SK-N-SH (cell line): ENCODE measurements at places on chromosomes 11 and 22. TPM values are rescaled to one million over a fixed set of nuclear protein-coding genes. Genes with fewer than 3 reads are reported as not detected.

DNA sequence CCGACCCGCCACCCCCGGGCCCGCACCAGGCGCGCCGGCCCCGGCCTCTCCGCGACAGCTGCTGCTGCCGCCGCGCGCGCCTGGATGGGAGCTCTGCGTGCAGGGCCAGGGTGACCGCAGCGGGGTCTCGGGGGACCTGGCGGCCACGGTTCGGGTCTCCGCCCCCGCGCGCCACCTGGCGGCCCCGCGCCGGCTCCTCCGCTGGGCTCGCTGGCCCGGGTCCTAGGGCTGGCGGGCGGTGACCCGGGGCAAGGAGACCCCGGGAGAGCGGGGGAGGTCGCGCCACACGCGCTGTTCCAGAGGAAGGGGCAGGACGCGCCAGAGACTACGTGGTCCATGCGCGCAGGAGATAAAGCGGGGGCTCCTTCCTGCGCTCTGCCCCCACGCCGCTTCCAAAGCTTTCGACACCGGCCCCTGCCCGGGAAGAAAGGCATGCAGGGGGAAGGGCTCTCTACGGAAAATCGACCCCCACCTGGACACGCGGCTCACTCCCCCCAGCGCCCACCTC, 562 bp downstream of the SHANK2 start:
- peak; percentile 92 for DNase-seq

GRCh38 chr11:33402066-33402465, 144.9 kb downstream of the HIPK3 start:
- DNase-seq, result no peak

DNA sequence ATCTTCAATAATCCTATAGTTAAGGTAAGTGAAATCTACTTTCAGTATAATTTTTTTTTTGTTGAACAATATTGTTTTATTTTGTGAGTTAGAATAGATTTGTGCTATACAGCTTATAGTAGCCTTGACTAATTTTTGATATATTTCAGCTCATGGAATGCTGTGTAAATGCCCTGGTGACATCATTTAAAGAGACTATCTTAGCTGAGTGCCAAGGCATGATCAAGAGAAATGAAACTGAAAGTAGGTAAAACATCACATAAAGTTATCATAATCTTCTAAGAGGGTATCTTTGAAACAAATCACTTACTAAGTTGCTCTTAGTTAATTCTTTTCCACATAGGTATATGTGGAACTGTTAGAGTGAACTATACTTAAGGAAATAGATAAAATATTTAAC, 51.4 kb upstream of the ACAT1 start:
- DNase-seq, result no peak

GRCh38 chr22:19766511-19767426, 6.2 kb downstream of the TBX1 start:
- peak; percentile 78 for DNase-seq

GRCh38 chr11:115290893-115291292, 213.3 kb downstream of the CADM1 start:
- DNase-seq, result peak; percentile 67

- DNase-seq, result no peak
Measured at GRCh38 chr11:72309074-72309598, 65.2 kb upstream of the PHOX2A start.

GRCh38 chr11:45560913-45561281, 104.5 kb downstream of the CHST1 start:
- DNase-seq, result peak; percentile 64

Gene CCDC34
- 5.7 and 6.7 TPM in 2 replicates for polyA plus RNA-seq

Gene OR51D1
- not detected in 2 replicates for polyA plus RNA-seq

Gene NLRP14
- not detected in 2 replicates for polyA plus RNA-seq
